ENCODE measurements at places on chromosomes 11 and 22.

GRCh38 chr11:130583801-130584211, 135.4 kb downstream of the ADAMTS15 start:
- no peak for DNase-seq

DNA sequence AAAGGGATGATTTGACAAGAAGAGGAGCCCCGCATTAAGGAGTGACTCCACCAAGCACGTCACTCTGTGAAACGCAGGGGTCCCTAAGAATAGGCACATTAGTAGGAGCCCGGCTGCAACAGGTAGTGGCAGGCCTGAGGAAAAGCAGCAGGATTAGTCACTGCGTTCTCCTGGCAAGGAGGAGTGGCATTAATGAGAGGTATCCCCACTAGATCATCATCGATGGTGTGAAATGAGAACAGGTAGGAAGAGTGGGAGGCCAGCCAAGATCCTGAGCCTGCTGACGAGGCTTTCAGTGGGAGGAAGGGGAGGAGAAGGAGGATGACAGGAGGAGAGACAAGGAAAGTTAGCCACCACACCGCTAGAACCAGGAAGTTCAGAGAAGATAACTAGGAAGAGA, 38.6 kb downstream of the NRXN2 start:
- no peak for DNase-seq

- no peak for DNase-seq
These were observed 147.6 kb downstream of the MIAT start for GRCh38 chr22:26804911-26805539.

DNA sequence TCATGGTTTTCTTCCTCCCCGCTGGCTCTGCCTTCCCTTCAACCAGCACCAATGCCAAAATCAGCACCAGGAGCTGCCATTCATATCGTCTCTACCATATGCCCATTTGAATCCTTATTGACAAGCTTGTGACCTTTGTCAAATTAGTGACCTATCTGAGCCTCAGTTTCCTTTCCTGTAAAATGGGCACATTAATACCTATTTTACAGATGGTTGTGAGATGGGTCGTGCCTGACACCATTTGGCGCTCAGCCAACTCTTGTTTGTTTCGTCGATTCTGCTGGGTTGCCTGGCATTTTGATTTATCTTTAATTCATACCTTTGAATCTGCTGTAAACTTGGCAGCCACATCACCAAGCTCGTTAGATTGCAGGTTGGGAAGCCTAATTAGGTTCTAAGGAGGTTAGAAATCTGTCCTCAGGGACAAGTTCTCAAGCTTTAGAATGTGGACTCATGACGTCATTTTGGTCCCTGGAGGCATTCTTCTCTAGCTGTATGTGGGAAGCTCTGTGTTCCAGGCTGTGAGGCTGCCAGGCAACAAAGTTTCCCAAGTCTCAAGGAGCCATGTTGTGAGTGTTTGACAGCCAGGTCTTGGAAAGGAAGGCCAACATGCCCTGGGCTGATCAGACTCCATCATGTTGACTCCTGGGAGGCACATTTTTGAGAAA, 61.0 kb downstream of the RPS6KA4 start:
- DNase-seq = no peak

GRCh38 chr11:110131386-110132123, 38.4 kb downstream of the ZC3H12C start:
- no peak for DNase-seq

All from ACHN (cell line).